ENCODE measurements at places on chromosomes 5 and 9.

GRCh38 chr9:134162926-134163370 lies 1.4 kb downstream of the RNU6ATAC start:
- H3K4me3 ChIP-seq = no peak overlapping the region
- H3K27ac ChIP-seq = no peak overlapping the region
- no peak for DNase-seq
- no peaks in the 10 kb centered on the region for H3K4me1 ChIP-seq
- no peaks in the 10 kb centered on the region for H3K27me3 ChIP-seq

DNA sequence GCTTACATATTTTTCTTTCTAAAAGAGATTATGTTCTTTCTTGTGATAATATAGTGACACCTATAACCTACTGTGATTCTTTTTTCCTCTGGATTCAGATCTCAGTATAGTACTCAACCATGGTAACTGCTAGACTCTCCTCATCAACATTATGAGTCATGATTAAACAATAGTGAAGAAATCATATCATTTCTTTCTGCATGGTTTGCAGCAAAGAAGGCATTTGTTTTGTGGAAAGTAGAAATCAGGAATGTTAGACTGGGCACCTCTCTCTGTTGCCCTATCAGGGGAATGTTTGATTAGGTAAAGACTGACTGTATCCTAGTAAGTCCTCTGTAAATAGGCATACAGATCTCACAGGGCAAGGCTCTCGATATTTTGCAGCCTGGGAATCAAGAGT lies 25.6 kb upstream of the SMC2 start:
- peaks cover 10% of the 10 kb centered on the region for H3K27me3 ChIP-seq
- H3K4me1 ChIP-seq = no peaks in the 10 kb centered on the region
- H3K4me3 ChIP-seq = no peak overlapping the region
- no peak for DNase-seq

- H3K4me3 ChIP-seq = no peak overlapping the region
- DNase-seq = no peak
- no peaks in the 10 kb centered on the region for H3K36me3 ChIP-seq
- H3K27ac ChIP-seq = no peak overlapping the region
Measured at GRCh38 chr5:77139001-77139400, 51.9 kb upstream of the ZBED3 start.

GRCh38 chr5:14415698-14416074 lies 165.9 kb upstream of the OTULINL start:
- H3K4me3 ChIP-seq = no peak overlapping the region
- no peaks in the 10 kb centered on the region for H3K27me3 ChIP-seq
- no peak for DNase-seq
- no peak overlapping the region for H3K27ac ChIP-seq
- peaks cover 72% of the 10 kb centered on the region for H3K36me3 ChIP-seq

GRCh38 chr9:130193103-130193502 lies 20.9 kb downstream of the NCS1 start:
- H3K4me3 ChIP-seq = no peak overlapping the region
- no peaks in the 10 kb centered on the region for H3K36me3 ChIP-seq
- DNase-seq = no peak
- H3K27ac ChIP-seq = peak overlapping the region; percentile 68

DNA sequence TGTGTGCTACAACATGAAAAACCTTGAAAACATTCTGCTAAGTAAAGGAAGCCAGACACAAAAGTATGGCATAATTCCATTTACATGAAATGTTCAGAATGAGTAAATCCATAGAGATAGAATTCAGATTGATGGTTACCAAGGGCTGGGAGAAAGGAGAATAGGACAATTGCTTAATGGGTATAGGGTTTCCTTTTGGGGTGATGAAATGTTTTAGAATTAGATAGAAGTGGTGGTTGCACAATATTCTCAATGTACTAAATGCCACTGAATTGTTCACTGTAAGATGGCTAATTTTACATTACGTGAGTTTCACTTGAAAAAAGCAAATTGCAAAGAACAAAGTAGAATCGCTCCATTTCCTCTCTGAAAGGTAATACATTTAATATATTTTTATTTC lies 43.0 kb upstream of the GAS1 start:
- H3K27me3 ChIP-seq = peaks cover 6% of the 10 kb centered on the region
- no peak for DNase-seq
- no peak overlapping the region for H3K27ac ChIP-seq
- no peaks in the 10 kb centered on the region for H3K4me1 ChIP-seq
- H3K4me3 ChIP-seq = no peak overlapping the region
- no peaks in the 10 kb centered on the region for H3K36me3 ChIP-seq

GRCh38 chr9:4069457-4070153 lies 230.3 kb downstream of the GLIS3 start:
- H3K4me3 ChIP-seq = no peak overlapping the region
- no peaks in the 10 kb centered on the region for H3K36me3 ChIP-seq
- no peak for DNase-seq
- peaks cover 9% of the 10 kb centered on the region for H3K27me3 ChIP-seq

- no peaks in the 10 kb centered on the region for H3K27me3 ChIP-seq
- no peak for DNase-seq
- peak overlapping the region; percentile 100 for H3K27ac ChIP-seq
- peaks cover 45% of the 10 kb centered on the region for H3K36me3 ChIP-seq
- peaks cover 67% of the 10 kb centered on the region for H3K4me1 ChIP-seq
Measured at GRCh38 chr9:130041648-130042405, 1.2 kb downstream of the FNBP1 start.
